ENCODE measurements at places on chromosomes 6 and 20.

DNA sequence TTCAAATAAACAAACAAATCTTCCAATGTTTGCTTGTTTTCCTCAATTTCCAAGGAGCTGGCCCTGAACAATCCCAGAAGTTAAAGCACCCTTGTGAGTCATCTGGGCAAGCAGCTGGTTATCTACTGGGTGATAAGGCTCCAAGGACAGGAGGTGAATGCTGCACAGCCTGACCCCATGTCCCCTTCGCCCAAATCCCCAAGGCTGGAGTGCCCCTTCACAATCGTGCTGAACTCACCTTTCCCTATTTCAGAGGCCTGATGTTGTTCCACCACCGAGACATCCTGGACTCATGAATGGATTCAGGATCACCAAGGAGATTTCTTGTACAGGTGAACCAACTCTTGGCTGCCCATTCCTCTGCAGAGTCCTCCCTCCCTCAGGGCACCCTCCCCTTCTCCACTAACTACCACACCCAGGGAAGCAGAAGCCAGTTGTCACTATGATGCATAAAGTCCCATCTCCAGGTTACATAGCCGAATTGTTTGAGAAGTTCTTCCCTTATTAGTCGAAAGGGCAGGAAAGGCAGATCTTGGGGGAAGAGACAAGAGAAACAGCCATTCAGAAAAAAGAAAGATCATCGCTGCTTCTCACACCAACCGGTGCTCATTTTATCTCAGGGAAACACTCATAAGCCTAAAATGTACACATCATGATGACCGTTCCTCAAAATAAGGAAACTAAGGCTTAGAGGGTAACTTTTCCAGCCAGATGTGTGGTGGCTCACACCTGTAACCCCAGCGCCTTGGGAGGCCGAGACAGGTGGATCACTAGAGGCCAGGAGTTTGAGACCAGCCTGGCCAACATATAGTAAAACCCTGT lies 138.8 kb upstream of the RREB1 start:
- DNase-seq = no peak

- DNase-seq = peak; percentile 57
Measured at GRCh38 chr6:35213824-35214756, at the start of gene SCUBE3. Gene SCUBE3, plus strand, starts transcription at chr6:35213956. Its CDS starts 463 bp downstream, at chr6:35214419.

DNA sequence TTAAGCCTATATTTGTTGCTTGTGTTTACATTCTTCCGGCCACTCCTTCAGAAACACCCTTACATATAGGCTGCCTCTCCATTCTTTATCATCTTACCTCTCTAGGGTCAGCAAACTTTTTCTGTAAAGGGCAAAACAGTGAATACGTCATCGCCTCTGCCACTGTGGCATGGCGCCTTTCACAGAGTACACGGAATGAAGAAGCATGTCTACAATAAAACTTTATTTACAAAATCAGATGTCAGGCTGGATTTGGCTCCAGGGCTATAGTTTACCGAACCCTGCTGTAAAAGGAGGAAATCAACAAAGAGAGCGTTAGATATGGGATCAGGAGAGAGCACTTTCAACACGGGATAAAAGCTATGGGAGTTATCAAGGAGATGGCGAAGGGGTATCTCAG lies 9.3 kb upstream of the NCR2 start:
- no peak for DNase-seq

- no peak for DNase-seq
Measured at GRCh38 chr20:60237981-60238380, 279.8 kb downstream of the CDH26 start.

- DNase-seq = no peak
Measured at GRCh38 chr6:31304683-31305082, 32.8 kb upstream of the HLA-C start.

- no peak for DNase-seq
Measured at GRCh38 chr20:10568032-10568431, 105.8 kb downstream of the JAG1 start.

DNA sequence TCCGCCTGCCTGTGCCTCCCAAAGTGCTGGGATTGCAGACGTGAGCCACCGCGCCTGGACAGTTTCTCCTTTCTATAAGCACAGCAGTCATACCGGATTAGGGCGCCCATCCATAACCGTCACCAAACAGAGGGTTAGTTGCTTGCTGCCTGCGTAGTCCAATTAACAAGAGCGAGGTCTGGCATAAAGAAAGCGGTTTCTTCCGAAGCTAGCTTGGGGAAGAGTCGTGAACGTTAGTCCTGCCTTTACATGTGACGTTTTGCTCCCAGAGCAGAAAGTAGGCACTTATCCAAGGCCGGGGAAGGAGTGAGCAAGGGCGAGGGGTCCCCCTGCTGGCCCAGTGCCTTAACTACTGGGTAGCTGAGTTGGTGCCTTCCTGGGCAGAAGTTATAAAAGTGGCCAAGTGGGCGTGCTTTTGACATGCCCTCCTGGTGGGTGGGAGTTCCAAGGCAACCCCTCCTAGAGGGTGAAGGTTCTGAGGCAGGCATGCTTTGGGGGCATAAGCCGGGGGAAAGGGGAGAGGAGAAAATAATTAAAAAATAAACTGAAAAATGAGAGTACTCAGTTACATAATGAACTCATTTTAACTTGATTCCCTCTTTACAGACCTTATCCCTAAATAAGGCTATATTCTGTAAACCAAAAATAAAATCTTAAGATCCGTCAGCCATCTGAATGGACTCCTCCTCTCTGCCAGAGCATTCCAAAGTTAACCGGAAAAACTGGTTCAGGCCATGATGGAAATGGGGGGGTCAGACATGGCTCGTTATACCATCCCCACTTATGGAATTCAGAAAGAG lies 88.0 kb downstream of the FAM217A start:
- DNase-seq = peak; percentile 88

- DNase-seq = no peak
Measured at GRCh38 chr20:49356676-49357075, 78.8 kb upstream of the ZNFX1 start.

- DNase-seq = no peak
Measured at GRCh38 chr20:62738025-62738881, 29.6 kb downstream of the NTSR1 start.

DNA sequence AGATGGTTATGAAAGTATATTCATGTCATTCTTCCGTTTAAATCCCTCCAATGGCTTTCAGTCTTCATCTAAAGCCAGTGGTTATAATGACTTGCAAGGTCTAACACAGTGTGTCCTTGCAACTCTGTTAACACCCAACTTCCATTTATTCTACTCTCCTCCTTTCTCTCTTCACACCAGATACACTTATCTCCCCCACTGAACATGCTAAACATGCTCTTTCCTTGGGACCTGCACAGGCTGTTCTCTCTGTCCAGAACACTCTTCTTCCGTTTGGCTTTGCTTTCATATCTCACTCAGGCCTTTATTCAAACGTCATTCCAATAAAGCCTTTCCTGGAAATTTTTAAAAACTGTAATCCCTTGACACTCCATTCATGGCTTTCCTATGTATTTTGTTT lies 91.5 kb downstream of the EPHA7 start:
- DNase-seq = no peak

- DNase-seq = peak; percentile 71
Measured at GRCh38 chr20:478949-479429, 16.7 kb upstream of the TBC1D20 start.

GRCh38 chr6:161091151-161091550 lies 99.6 kb downstream of the MAP3K4 start:
- DNase-seq = peak; percentile 26

- no peak for DNase-seq
Measured at GRCh38 chr6:157251586-157252247, 71.6 kb downstream of the TMEM242 start.

DNA sequence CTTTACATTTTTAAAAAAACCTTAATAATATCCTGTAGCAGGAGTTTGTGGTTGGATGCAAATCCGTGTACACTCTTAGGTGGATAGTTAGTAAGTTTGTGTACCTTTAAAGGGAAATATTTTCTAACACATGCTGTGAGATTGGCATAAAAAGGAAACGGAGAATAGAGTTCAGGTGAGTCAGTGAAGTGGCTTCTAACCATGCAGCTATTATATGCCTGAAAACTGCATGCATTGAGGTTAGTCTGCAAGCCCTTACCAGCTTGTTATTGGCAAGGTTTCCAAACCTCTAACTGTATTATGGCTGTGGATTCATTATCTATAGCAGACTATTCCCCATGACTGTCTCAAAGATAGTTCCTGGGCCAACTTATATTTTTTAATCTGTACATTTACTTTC lies 420.6 kb upstream of the MMS22L start:
- DNase-seq = no peak

- DNase-seq = peak; percentile 8
Measured at GRCh38 chr6:122838060-122838780, 49.2 kb downstream of the SMPDL3A start.

DNA sequence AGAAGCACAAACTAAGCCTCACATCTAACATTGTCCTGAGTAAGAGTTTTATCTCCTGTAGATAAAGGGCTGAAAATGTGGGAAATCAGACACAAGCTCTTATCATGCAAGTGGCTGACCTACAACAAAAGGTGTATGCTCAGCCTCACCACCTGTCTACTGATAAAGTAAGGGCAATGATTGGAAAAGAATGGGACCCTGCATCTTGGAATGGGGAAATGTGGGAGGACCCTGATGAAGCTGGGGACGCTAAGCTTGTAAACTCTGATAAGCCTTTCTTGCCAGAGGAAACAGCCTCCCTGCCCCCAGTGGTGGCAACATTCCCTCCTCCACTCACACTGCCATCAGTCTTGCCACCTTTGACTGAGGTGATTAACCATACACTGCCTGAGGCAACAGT lies 166.6 kb downstream of the KHDRBS2 start:
- no peak for DNase-seq

GRCh38 chr6:73200735-73201134 lies 24.6 kb downstream of the KHDC1L start:
- peak; percentile 23 for DNase-seq

- DNase-seq = no peak
Measured at GRCh38 chr20:42218621-42219374, 600.6 kb upstream of the CHD6 start.

Data from fibroblast of skin of right quadriceps (primary cell).